ENCODE measurements at places on chromosomes 6 and 20. TPM values are rescaled to one million over a fixed set of nuclear protein-coding genes. Genes with fewer than 3 reads are reported as not detected.

- DNase-seq, result no peak
Observed at GRCh38 chr20:56463428-56463827, 5.0 kb upstream of the RTF2 start.

GRCh38 chr6:158085261-158086053 lies 82.6 kb downstream of the SERAC1 start:
- DNase-seq, result no peak

DNA sequence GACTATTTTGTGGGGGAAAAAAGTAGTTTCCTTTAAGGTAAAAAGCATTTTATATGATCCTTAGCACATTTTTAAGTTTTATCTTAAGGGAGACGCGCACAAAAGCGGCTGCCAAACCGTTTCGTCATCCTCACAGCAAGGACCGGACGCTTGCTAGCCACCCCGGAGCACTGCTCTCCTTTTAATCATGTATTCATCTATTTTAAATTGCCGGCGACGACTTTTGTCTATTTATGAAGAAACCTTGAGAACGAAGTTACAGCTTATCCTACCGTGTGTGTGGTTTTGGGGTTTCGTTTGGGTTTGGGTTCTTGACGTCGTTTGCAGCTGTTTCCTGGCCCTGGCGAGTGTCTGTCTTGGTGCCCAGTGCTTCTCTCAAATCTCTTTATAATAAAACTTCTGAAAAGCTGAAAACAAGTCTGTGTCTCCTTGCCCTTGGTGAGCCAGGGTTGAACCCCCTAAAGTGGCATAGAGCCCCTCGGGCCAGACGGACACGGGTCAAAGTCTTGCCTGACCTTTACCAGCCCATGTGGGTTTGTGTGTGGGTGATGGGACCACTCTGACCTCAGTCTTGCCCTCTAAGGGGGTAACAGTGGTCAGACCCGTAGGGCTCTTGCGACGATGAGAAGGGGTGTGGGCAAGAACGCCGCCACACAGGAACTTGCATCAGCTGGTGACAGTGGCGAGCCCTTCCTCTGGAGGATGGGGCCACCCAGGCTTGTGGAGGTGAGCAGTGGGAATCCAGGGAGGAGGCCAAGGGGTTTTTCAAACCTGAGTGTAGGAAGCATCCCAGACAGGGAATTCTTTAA lies 117.6 kb downstream of the JPH2 start:
- no peak for DNase-seq

- DNase-seq, result no peak
Observed at GRCh38 chr6:21914121-21914973, 320.8 kb downstream of the SOX4 start.

- no peak for DNase-seq
Observed at GRCh38 chr6:135306166-135306565, 125.1 kb downstream of the MYB start.

DNA sequence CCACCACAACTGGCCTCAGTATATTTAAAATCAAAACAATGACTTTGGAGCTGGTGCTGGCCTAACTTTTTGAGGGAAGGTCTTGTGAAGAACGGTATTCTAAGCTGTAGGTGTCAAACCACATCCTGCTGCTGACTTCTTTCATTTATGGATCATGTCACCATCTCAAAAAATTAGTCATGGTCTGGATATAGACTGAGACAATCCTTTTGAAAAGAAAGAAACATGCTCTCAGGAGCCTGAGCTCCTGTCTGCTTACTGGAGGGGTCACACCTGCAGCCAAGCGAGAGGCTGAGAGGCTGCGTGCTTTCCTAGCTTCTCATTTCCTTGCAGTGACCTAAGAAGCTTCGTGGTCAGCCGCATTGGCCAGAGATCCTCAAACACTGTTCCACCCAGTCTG lies 55.2 kb downstream of the TIAM2 start:
- DNase-seq, result no peak

Gene GGT7
- total RNA-seq, result 19.0 TPM

Gene PERP
- 1.4 TPM for total RNA-seq

Gene VPS52
- total RNA-seq, result 35.1 TPM

Gene MEI4
- 0.47 TPM for total RNA-seq

Gene ACTL10
- 1.1 TPM for total RNA-seq
